Stimulated activated CD4-positive, alpha-beta T cell treated with anti-CD3 and anti-CD28 coated beads, Interleukin-4, amount 100 ng/mL, for 24 hours (primary cell): ENCODE measurements at places on chromosomes 11 and 22.

DNA sequence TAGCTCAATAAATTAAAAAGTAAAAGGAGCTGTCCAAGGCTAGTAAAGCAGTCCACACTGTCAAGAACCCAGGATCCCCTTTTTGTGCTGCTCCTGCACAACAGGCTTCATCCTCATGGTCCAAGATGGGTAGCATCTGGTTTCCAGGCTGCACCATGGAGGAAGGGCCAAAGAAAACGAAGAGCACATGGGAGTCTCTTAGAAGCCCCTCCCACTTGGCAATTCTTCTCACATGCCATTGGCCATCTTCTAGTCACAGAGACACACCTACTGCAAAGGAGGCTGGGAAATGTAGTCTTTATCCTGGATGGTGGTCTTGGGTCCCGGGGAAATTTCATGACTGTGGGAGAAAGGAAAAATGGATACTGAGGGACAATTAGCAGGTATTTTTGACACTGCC is 37.8 kb downstream of the PRR5L start:
- no peak for DNase-seq

- DNase-seq, result no peak
These were observed 78.3 kb upstream of the CHRM4 start for GRCh38 chr11:46469926-46470325.

- no peak for DNase-seq
These were observed 157.6 kb upstream of the BLID start for GRCh38 chr11:122273476-122274191.

- peak; percentile 87 for DNase-seq
These were observed 31.4 kb downstream of the PISD start for GRCh38 chr22:31630331-31631329.

DNA sequence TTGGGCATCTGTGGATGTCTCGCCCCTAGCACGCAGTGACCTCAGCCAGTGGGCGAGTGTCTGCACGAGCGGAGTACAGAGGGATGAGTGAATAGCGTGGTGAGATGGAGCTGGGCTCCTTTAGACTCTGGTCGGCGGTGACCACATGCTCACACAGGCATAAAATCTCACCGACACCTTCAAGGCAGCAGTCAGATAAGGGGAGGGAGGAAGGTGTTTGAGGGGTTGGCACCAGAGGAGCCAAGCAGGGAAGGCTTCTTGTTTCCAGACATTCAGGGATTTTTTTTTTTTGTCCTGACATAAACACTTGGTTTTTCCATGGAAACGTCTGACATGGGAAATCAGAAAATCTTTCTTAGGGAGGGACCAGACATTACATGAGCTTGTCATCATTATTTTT is 35.8 kb downstream of the GRIK4 start:
- DNase-seq, result no peak

- no peak for DNase-seq
These were observed 849.1 kb upstream of the API5 start for GRCh38 chr11:42462558-42463310.

DNA sequence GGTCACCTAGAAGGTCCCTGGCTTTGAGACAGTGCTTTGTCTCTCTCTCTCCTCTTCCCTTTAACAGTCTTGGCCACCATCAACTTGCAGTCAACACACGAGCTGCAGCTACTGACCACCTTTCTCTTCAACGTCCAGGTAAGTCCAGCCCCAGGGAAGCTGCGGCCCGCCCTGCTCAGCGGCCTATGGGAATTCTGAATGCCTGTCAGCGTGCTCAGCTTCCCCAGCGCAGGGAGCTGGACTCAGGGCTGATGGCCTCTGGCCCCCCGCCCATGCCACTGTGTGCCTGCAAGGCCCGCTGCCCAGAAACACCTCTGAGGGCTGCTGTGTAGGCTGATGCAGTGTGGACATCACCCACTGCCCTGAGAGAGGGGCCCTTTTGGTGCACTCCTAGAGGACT is 32.5 kb downstream of the GLB1L2 start:
- DNase-seq, result no peak

DNA sequence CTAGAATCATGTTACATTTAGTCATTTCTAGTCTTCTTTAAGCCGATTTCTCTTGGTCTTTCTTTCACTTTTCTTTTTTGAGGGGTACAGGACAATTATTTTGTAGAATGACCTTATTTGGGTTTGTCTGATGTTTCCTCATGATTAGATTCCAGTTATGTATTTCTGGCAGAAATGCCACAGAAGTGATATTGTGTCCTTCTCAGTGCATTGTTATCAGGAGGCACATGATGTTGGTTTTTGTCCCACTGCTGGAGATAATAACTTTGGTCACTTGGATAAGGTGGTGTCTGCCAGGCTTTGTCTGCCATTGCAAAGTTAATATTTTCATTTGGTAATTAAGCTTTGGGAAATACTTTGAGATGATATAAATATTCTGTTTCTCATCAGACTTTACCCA is 100.3 kb downstream of the RRM1 start:
- DNase-seq, result no peak

DNA sequence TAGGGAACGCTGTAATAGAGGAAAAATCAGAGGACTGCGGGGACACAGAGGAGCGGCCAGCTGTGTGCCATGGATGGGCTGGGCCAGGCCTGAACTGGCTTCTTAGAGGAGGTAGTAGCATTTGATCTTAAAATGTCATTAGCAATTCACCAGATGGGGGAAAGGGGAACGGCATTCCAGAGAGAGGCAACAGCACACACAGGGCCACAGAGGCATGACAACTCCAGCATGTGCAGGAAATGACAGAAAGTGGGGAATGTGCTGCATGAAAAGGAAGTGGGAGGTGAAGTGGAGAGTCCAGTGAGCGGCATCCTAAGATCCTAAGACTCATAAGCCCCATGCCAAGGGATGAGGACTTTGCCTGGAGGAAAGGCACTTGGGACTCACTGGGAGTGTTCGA is 69.0 kb downstream of the UBASH3B start:
- no peak for DNase-seq

DNA sequence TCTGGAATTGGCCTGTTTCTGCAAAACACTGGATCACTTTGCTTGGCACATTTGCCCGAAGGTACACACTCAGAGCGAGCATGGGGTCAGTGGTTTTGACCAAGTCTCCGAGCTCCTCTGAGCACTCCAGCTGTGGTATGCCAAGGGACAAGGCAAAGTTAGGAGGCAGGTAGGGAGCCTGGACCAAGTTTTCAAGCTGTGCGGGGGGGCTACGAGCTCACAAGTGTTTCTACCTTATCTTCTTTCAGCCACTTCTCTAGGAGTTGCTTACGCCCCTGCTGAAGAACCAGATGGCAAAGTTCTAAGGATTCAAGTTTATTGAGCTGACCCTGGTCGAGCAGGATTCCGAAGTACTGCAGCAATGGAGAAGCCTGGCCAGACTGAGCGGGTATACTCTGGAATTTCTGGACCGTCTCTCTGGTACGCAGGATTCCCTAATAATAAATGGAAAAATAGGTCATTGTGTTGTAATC is 54.7 kb upstream of the SLC25A1 start:
- DNase-seq, result no peak

GRCh38 chr11:3088806-3089205 is 31.6 kb upstream of the CARS1 start:
- DNase-seq, result no peak

DNA sequence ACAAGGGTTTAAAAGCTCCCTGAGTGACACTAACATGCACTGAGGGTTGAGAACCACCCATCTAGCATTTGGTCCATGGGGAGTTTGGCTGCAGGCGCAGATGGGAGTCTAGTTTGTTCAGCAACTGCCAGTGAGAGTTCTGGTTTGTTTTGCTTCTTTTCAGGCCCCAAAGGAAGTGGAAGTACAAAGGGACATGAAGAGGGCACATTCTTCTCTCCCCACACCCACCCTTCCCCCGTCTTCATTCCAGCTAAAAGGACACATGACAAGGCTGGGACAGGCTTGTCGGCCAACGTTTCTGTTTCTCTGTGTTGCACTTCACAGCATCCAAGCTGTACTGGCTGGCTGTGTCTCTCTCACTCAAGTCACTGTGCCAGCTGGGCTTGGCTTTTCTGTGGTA is 8.2 kb upstream of the ENDOD1 start:
- no peak for DNase-seq

DNA sequence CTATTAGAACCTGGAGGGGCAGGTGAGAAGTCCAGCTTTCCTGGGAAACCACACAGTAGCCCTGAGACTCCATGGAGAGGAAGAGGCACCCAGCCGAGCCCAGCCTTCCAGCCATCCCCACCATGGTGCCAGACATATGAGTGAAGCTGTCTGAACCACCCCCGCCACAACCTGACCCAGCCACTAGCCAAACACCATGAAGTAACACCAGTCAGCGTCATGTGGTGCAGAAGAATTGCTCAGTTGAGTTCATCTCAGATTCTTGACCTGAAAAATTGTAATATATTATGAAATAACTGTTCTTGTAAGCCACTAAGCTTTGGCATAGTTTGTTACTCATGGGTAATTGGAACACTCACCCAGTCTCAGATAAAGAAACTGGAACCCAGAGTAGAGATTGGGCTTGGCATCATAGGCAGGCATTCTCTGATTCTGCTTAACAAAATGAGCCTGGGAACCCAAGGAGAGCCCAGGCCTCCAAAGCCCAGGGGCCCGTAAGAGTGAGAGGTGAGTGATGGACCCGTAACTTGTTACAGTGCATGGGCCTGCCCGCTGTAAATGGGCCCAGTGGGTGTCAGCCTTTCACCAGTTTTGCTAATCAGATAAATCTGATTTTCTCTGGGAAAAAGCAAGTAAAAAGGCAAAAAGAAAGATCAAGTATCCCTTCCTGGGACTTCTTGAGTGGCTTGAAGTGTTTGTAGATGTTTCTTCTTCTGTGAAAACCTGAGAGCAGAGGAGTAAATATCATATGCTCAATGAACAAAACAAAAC is 305.5 kb downstream of the DDX10 start:
- no peak for DNase-seq

DNA sequence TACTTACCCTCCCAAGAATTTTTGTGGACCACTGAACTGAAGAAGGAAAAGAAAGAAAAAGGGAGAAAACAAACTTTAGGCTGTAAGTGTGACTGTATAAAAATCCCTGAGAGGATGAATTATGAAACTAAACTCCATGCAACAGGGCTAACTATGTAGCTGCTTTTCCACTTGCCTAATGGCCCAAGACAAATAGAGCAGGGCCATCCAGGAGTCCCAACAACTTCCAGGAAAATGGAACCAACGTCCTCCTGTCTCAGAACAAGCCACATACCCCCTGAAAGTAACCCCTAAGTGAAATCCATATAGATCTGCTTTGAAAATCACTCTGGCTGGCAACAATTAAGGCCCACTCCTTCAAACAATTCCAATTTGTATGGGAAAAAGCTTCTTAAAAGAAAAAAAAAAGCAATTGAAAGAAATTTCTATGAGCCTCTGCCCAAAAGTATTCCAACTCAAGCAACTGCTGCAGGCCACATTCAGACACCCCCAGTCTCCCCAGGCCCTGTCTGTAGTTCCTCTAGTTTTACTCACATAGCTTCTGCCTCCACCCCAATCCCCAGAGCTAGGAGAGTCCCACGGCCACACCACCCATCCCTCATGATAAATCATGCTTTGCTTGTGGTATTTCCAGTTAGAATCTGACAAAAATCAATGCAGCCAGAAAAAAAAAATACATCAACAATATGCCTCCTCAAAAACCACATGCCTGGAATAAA is 12.7 kb downstream of the RBFOX2 start:
- no peak for DNase-seq

GRCh38 chr11:67120456-67120855 is 1.4 kb downstream of the KDM2A start:
- DNase-seq, result no peak

DNA sequence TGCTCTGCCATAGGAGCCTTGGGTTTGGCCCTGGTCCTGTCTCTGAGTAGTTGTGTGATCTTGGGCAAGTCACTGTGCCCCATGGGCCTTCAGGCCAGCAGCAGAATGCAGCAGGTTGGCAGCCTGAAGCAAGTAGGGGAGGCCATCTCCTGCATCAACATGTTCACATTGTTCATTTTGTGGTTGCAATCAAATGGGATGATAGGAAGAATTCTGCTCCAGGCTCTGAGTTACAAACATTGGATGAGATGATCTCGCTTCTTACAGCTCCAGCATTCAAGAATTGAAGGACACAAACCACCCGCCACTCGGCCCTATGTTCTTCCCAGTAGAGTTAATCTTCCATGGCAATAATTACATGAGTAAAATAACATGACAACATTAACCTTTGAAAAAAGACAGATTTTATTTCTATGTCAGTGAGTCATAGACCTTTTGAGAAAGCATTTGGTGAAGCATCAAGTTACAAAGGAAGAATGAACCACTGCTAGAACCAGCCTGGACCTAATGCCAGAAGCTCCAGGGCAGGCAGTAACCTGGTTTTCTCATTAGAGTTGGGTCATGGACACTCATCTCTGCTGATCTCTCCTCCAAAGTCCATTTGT is 308.3 kb upstream of the NCAM1 start:
- no peak for DNase-seq

GRCh38 chr22:46483353-46483752 is 54.1 kb downstream of the CELSR1 start:
- DNase-seq, result no peak

DNA sequence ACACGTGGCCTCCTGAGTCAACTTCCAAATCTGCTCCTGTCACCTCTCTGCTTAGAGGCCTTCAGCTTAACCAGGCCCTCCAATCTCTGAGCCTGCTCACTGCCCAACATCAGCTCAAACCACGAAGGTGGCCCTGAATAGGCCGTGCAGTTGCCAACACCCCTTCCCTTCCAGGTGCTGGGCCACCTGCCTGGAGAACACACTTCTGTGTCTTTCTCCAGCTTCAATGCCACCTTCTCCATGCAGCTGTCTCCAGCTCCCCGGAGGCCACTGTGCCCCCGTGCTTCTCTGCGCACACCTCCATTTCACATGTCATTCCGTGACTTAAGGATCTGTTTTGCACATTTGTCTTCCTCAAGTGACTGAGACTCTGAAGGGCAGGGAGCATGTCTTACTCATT is 5.3 kb downstream of the RELA start:
- no peak for DNase-seq

DNA sequence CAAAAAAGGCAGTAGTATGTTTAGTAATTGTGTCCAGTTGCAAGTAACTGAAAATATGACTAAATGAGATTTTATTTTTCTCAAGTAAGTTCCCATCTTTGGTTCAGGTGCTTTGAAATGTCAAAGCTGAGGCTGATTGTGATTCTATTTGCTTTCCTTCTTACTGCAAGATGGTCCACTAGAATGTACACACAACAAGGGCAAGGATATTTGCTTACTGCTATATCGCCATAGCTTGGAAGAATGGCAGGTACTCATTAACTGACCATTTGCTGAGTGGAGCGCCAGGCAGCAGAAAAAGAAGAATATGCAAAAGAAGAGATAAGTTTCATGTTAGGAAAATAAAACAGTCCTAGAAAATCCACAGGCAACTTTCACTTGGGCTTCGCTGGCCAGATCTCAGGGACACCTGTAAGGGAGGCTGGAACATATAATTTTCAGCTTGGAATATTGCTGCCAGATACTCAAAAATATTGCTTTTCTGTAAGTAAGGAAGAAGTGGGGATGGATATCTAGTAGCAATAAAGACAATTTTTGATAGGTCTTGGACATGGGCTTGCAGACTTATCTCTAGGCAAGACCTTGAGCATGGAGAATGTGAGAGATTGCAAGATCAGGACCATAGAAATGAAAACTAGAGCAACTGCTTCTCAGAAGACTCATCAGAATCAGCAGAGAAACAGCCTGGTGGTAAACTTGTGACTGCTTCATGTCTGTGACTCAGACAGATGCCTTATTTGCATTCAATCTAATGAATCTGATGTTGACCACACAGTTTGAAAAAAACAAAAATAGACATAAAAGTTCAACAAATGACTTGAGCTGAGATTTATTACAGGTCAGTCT is 44.8 kb upstream of the OR9Q1 start:
- no peak for DNase-seq
